Left lobe of liver (tissue), 2 donors: ENCODE measurements at places on chromosomes 16 and 17. TPM values are rescaled to one million over a fixed set of nuclear protein-coding genes. Genes with fewer than 3 reads are reported as not detected.

NAGS gene
- 51.3 TPM for total RNA-seq

CHST6 gene
- total RNA-seq: 0.15 TPM

YBX2 gene
- 0.81 TPM for total RNA-seq

ETV4 gene
- total RNA-seq: 0.65 TPM

DYNLRB2 gene
- total RNA-seq: not detected

OR1D5 gene
- not detected for total RNA-seq

LHX1 gene
- total RNA-seq: not detected

CCL1 gene
- total RNA-seq: not detected

TRIM16 gene
- 7.0 TPM for total RNA-seq

CCL4L2 gene
- not detected for total RNA-seq

GRCh38 chr16:4631444-4631843 lies 6.8 kb downstream of the MGRN1 start:
- no peak for DNase-seq

DNA sequence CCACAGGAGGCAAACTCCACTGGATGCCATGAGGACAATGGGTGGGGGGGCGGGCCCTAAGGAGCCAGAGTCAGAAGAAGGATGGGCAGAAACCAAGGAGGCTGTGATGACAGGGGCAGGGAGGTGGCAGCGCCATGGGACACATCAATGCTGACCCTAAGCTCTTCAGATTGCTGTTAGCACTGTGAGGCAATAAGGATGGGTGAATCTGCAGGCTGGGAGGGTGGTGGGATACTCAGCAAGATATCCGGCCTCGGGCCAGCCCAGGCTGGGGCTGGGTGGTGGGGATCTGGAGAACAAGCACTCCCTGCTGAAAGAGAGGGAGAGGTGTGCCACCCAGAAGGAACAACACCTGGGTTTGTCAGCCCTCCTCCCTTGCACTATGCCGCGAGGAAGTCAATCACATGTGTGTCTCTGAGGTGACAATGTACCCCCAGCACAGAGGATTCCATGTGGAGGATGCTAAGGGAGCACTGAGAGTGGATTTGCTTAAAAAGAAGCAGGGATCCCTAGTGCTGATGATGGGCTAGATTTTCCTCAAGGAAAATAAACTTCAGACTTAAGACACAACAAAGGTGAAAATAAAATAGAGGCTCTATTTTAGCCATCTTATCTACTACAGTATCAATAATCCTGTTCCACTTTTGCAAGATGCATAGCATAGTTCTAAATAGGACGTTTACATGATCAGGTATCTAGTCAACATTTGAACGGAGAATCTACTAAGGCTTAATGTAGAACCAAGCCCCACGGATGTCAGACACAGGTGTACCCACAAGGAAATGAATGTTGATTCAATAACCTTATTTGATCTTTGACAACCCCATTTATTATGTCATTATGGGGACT lies 22.6 kb downstream of the SMPD3 start:
- no peak for DNase-seq

- DNase-seq: no peak
Observed at GRCh38 chr16:4060823-4061222, 55.4 kb downstream of the ADCY9 start.

- DNase-seq: no peak
Observed at GRCh38 chr16:4317532-4318450, 1.9 kb downstream of the GLIS2 start.

DNA sequence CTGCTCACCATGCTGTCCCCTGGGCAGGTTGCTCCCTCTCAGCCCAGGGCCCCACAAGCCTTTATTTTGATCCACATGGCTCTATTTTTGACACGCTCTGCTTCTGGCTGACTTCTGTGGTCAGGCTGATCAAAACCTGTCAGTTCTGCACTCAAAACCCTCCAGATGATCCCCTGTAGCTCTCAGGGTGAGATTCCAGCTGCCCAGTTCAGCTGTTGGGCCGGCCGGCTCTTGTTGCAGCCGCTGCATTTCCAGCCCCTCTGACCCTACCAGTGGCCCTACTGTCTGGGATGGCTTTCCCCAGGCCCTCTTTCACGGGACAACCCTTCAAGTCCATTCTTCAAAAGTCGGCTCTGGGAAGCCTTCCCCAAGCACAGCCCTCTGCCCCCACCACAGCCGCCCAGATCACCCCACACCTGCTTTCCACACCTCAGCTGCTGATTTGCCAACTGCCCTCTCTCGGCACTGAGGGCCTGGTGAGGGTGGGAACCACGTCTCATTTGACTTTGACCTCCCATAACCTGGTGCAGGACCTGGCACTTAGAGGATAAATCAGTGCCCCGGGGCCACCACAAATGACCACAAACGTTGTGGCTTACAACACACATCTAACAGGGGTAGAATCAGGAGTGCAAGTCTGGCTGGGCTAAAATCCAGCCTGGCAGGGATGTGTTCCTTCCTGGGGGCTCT lies 16.3 kb upstream of the CACNG4 start:
- no peak for DNase-seq

- DNase-seq: no peak
Observed at GRCh38 chr17:40541060-40541872, 24.0 kb downstream of the CCR7 start.

DNA sequence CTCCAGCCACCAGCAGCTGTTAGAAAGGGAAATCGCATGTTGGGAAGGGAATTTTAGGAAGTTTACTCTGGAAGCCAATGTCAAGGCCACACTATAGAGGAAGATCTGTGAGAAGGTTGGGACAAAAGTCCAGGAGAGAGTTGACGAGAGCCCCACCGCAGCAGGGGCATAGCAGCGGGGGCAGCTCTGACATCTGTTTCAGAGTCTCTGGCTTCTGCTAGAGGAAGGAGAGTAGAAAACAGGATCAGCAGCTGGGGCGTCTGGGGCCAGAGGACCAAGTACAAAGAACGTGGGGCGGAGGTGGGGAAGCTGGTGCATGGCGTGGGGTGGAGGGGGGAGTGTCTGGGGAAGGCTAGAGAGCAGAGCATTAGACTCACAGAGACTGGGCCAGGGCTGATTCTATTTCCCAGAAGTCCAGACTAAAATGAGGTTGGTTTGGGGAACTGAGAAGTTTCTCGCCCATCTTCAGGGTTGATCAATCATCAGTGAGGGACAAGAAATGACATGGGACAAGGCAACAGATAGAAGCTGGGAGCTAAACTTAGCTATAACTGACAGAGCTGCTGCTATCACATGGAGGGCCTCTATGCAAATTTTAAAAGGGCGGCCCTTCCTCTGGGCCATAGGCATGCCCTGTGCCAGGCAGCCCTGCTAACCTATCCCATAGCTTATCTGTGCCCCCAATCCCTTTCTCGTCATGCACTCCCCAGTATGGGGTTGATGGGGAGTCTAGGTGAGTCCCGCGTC lies 1.2 kb downstream of the RABEP2 start:
- DNase-seq: no peak

GRCh38 chr17:45115871-45116270 lies 16.4 kb downstream of the PLCD3 start:
- no peak for DNase-seq

- no peak for DNase-seq
Observed at GRCh38 chr17:72687886-72688285, 404.6 kb downstream of the SLC39A11 start.

- DNase-seq: no peak
Observed at GRCh38 chr17:77215281-77215680, 74.5 kb downstream of the SEC14L1 start.

- no peak for DNase-seq
Observed at GRCh38 chr16:28204204-28204603, 7.6 kb downstream of the XPO6 start.

DNA sequence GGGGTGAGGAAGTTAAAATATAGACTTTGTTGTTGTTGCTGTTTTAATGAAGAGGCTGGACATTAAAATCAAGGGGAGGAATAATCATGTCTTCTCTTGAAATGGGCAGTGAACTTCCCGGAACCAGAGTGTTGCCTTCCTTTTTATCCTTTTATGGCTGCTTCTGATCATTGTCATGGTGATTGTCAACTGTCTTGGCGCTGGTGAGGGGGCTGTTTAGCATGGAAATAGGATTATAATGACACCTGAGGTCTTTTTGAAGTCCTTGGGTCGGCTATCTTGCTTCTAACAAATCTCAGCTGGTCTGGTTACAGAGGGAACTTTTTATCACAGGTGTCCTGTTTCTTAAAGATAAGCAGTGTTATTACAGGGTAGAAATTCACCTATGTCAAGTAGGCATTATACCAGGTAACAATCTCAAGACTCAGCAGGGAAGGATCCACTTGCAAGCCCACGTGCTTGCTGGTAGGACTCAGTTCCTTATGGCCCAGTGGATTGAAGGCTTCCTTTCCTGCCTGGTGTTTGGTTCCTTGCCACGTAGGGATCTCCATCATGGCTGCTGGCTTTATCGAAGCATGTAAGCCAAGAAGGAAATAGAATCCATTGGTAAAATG lies 349.3 kb downstream of the WWOX start:
- DNase-seq: no peak

- DNase-seq: no peak
Observed at GRCh38 chr16:89693289-89693731, 6.8 kb downstream of the CDK10 start.

DNA sequence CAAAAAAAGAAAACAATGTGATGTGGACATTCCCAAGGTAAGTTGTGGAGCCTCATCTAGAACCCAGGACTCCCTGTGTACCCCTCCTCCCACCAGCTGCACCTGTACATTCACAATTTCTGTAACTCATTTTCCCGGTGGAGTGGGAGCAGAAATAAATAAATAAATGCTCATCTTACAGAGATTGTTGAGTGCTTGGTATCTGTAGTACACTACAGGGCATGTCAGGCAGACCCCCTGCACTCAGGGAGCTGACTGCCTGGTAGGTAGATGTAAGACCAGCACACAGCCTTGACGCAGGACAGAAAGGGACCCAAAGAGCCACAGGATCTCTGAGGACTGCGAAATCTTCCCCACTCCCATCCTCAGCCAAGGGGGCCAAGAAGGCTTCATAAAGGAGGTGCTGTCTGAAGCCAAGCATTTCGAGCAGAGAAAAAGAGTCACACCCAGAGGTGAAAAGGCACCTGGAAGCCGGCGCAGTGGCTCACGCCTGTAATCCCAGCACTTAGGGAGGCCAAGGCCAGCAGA lies 6.5 kb downstream of the EIF1 start:
- DNase-seq: no peak

DNA sequence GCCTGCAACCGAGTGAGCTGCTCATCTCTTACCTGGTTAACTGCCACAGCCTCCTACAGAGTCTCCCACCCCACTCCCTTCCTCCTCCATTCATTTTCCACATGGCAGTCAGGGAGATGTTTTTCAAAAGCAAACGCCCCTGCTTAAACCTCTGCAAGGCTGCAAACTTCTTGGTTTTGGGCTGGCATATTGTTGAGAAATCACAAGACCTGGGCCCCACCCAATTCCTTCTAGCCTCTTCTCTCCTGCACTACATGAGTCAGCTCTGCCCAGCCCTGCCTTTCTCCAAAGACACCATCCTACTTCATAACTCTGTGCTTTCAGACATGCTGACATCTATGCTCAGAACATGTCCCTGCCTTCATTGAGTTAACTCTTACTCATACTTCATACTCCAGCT lies 136.1 kb downstream of the SPACA3 start:
- DNase-seq: no peak
